Ecto neural progenitor cell (in vitro differentiated cells): ENCODE measurements at places on chromosomes 3 and 15.

DNA sequence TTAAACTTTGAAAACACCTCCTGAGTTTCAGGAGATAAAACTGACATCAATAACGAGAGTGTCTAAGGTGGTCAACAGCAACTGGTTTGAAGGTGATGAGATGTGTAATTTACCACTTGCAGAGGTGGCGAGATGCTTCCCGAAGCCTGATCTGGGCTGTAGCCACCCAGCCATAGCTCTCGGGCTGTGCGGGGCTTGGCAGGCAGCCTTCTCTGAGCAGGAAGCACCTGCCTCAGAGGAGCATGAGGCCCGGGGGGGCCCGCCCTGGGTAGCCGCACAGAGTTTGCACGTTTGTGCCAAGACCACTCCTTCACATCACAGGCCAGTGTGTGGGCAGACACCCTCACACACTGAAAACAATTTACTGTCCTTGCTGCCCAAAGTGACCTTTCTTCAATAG, 220.3 kb downstream of the CACNA2D3 start:
- DNase-seq, result no peak

DNA sequence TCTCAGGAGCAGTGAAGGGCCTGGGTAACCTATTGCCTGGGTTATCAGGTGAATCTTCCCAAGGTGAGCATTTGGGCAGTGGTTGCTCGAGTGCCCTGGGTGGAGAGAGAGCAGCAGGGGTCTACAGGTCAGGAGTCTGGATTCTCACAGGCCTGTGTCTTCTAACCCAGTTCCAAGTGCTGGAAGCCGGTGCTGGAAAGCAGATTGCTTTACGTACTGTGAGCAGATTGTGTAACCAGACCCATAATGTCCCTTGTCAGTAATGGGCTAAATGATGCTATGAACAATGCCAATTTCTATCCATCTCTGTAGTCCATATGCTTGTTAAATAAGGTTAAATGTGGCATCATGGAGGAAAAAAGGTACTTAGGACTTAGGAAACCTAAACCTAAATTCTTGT, 106.5 kb downstream of the TPRG1 start:
- DNase-seq, result no peak

- no peak for DNase-seq
Observed at GRCh38 chr3:104614564-104614963, 752.1 kb upstream of the ALCAM start.

DNA sequence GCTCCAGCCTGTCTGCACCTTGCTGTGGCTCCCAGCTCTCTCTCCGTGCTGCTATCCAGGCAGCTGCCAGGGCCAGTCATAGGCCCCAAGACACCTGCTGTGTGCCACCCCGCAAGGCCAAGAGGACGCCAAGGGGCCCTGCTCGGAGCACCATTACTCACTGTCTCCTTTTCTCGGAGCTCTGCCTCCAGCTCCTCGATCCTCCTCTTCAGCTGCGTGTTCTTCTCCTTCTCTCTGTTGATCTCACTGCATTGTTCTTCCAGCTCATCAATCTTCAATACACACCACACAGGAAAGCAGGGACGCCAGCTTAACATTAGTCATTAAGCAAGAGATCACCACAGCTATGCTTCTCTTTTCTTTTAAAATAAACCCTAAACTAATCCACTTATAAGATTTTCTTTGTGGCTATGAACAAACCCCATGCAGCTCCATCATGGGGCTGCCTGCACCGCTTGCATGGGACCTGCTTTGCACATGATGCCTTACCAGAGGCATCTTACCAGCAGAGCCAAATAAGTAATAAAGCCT, 42.6 kb downstream of the WHAMM start:
- DNase-seq, result no peak

DNA sequence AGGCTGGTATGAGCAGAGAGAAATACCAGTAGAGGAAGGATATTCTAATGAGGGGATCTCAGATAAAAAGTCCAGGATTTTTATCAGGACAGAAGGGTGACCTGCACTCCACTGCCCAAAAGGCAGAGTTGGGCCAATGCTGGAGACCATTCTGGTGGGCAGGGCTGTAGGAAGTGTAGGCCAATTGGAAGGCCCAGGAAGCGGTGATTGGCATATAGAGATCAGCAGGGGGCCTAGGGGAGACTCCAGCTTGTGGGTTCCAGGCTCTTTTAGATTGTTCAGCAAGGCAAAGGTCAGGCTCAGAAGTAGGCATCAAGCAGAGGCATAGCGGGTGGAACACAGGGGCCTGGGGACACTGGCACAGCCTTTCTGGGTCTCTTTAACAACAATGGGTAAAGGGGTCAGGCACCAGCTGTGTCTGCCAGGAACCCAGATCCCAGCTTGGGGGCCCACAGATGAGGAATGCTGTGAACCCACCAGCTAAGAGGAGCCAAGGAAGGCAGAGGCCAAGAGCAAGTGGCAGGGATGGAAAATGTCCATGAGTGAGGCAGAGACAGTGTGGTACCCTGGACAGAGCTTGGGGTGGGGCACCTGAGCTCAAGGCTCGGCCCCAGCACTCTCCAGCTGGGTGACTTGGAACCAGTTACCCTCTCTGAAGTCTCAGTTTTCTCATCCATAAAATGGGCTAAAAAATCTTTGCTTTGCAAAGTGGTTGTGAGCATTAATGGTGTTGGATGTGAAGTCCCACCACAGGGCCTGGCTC, 27.0 kb upstream of the RASGRF1 start:
- no peak for DNase-seq

GRCh38 chr3:124797426-124797945, 67.2 kb downstream of the UMPS start:
- DNase-seq, result no peak

GRCh38 chr3:78003090-78003489, 963.2 kb downstream of the ROBO2 start:
- DNase-seq, result no peak

GRCh38 chr15:50134524-50135024, 15.5 kb upstream of the ATP8B4 start:
- DNase-seq, result no peak

- no peak for DNase-seq
Observed at GRCh38 chr3:49928481-49929017, 1.1 kb downstream of the MON1A start.

DNA sequence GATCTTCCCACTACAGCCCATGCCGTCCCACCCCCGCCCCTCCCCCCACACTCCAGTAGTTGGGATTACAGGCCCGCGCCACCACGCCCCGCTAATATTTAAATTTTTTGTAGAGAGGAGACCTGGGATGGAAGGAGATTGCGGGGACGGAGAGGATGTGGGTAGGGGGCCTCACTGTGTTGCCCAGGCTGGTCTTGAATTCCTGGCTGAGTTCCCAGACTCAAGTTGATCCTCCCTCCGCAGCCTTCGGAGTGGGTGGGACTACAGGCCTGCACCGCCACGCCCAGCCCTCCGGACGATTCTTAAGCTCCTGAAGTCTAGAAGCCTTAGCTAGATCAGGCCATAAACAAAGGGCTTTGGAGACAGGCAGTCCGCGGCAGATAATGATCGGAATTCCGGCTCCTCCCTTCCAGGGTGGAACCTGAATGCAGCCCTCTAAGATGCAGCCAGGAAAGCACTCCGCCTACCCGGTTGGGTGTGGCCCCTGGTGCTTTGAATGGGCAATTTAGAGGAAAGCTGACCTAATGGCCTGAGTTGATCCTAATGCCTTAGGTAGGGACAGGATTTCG, at the start of gene DPPA2:
TSS of gene DPPA2 (minus strand) at position 356 of the 569 bp plus-strand sequence. CDS start 1,975 bp downstream, outside the sequence.
- DNase-seq, result peak; percentile 62

- DNase-seq, result no peak
Observed at GRCh38 chr3:42819351-42819965, 10.2 kb downstream of the ACKR2 start.
